LoVo (cell line): ENCODE measurements at places on chromosomes 11 and 22.

DNA sequence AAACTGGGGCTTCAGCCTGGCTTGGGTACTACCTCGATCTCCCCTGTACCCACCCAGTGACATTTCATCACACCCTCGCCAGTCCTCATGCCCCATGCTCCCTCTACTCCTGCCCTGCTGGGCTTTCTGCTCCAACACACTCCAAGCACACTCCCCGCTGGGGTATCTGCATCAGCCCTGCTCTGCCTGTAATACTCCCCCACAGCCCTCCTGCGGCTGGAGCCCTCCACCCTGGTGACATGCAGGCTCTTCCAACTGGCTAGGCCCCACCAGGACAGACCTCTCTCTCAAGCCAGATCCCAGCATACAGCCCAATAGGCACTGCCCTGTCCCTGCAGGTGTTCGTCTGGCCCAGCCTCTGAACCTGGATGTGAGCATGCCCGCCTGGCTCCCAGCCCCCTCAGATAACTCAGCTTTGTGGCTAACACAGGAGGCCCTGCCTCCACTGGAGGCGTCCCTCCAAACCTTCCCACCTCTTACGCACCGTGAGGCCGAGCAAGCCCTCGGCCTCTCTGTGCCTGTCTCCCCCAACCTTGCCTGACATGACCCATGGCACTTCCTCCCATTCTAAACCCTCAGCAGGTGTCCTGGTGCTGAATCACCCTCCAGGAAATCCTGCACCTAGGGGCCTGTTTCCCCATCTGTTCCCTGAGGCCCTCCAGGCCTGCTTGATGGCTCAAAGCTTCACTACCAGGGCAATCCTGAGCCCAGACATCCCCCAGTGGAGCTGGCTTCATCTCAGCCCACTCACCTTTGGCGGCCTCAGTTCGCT, 33.5 kb upstream of the TXNRD2 start:
- no peak for DNase-seq

DNA sequence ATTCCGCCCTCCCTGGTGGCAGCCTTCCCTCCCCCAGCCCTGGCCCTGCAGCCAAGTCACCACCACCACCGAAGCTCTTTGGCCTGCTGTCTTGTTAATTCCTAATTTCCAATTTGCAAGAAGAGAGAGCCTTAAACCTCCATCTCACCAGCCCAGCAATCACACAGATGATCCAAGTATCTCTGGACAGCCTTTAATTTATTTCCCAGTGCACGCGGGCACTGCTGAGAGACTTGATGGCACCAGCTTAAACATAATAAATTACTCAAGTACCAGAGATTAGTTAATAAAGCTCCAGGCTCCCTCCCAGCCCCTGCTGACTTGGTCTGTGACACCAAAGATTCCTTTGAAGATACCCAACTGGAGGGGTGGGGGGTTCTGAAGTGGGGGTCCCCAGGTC, 494.7 kb downstream of the BUD13 start:
- DNase-seq = no peak

DNA sequence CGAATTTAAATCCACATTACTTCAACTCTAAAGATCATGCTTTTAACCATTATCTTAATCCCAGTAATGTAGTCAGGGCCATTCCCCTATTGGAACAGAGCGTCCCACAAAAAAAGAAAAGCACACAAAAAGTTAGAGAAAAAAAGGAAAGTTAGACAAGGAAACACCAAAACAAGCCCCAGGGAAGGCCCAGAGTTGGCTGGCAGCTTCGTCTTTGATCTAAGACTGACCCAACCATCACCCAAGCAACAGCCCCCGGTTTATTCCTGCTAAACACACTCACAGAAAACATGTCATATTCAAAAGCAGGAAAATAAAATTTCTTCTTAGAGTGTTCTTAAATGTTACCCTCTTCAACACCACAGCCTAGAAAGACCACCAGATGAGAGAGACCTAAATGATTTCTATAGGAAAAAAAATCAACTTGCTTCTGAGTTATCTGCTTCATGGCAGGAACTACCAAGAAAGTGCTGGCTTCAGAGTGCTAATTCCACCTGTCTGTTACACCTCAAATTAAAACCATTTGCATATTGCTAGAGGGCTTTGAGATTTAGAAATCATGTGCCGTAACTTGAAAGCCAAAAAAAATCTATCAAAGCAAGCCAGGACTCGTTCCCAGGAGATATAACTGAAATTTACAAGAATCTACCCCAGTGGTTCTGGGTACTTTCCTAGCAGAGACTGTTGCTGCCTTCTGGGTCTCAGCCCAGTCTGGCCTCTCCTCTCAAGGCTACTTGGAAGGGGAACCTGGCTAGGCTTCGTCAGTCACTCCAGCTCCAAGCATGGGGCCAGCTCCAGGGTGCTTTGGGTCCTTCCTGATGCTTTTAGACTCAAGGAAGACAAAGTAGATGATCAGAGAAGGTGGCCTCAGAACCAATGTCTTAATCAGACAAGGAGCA, 31.2 kb downstream of the POU2AF3 start:
- DNase-seq = no peak

- no peak for DNase-seq
Measured at GRCh38 chr11:117019871-117020270, 78.4 kb downstream of the SIK3 start.
